Foreskin keratinocyte (primary cell): ENCODE measurements at places on chromosomes 4 and X.

GRCh38 chr4:140374130-140374477 lies 658 bp downstream of the SCOC start:
- peak; percentile 30 for DNase-seq

- no peak for DNase-seq
Measured at GRCh38 chr4:74279716-74280115, 28.6 kb upstream of the EPGN start.

DNA sequence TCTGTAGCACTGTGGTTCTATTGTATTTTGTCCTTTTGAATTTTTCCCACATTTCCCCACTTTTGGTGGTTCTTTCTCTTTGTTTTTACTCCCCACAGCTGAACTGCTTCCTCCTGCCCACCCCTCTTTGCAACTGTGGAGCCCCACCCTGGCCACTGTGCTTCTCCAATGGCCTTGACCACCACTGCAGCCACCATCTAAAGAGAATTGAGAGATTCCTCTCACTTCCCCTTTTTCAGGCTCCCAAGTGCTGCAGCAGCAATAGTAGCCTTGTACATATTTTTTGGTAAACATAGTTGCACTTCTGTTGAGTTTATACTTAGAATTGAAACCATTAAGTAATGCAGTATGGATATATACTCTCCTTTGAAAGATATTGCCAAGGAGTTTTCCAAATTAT lies 51.3 kb upstream of the FRMPD3 start:
- DNase-seq = no peak

DNA sequence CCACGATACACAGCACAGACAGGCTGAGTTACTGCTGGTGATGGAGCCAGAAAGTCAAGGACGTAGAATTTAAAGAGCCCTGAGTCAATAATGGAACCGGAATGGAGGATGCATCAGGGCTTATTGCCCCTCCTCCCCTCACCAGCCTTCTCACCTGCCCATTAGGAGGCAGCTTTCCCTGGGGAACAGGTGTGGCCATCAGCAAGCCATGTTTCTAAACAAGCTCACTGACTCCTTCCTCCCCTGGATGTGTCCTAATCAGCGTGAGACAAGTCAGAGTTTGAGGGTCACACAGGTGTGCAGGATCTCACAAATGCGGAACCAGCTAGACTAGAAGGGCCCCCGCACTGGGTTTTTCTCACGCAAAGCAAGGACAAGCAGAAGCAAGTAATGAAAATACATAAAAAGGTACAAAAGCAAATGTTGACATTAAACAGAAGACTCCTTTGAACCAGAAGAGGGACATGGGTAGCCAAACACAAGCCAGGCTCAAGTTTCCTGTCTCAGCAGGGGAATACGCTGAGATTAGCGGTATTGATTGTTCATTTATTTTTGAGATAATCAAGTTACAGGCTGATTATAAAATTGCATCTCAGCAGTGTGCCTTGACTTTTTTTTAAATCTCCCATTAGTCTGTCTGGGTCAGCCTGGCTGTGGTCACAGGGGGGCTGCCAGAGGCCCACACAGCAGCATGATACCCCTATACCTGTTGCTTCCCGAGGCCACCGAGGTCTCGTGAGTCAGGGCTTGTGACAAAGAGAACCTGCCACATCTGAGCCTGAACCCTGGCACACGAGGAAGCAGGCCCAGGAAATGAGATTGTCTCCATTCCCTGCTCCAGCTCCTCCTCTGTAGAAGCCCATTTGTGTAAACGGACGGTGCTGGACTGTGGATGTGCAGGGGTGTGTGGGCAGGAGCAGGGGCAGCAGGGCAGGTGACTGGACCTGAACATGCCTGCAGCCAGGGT lies 37.4 kb downstream of the CCKAR start:
- DNase-seq = no peak

- DNase-seq = no peak
Measured at GRCh38 chrX:20140420-20140819, 1.2 kb downstream of the EIF1AX start.

GRCh38 chrX:151753313-151754046 lies 18.9 kb downstream of the CNGA2 start:
- DNase-seq = peak; percentile 17

DNA sequence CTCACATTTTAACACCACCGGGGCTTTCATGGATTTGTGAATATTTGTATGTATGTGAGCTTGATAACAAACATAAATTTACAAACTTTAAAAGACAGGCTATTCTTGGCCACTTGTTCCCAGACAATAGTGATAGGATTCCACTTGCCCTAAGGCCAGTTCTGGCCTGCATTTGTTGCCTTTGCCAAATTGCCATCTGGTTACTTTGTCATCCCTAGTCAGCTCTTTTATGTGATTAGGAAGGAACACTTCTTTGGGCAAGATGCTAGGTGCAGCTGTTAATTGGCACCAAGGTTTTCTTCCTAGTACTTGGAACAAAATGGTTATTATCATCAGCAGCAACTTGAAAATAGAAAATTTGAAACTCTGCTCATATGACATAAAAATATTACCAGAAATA lies 63.3 kb downstream of the CCSER1 start:
- no peak for DNase-seq

GRCh38 chrX:134646691-134647090 lies 11.6 kb downstream of the PLAC1 start:
- DNase-seq = no peak

DNA sequence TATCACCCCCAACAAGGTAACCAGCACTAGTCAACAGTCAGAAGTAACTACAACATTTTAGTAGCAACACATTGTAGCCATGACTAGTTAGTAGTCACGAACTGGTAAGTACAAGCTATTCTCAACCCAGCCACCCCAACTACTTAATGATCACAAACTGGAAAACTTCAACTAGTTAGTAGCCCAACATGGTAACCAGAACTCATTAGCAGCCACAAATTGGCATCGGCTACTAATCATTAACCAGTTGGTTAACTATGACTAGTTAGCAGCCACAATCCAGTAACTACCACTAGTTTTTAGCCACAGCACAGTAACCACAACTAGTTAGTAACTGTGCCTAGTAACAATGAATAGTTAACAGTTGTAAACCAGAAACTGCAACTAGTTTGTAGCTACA lies 385.1 kb upstream of the CXorf51B start:
- DNase-seq = no peak

- DNase-seq = no peak
Measured at GRCh38 chr4:77525538-77525937, 80.1 kb upstream of the CXCL13 start.

DNA sequence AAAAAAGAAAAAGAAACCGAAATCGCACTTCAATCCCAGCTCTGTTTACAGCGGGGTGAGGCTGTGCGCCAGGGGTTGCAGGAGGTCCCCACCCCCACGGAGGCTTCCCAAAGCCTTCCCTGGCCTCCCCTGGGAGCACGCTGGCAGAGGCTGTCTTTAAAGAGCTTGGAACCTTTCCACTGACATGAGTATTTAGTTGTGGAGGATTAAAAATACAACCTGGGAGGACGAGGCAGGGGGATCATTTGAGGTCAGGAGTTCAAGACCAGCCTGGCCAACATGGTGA lies 69.1 kb downstream of the PPP2R2C start:
- no peak for DNase-seq

GRCh38 chr4:23390246-23390645 lies 499.6 kb downstream of the PPARGC1A start:
- no peak for DNase-seq

- DNase-seq = peak; percentile 13
Measured at GRCh38 chrX:47645530-47645929, 4.8 kb downstream of the ELK1 start.

DNA sequence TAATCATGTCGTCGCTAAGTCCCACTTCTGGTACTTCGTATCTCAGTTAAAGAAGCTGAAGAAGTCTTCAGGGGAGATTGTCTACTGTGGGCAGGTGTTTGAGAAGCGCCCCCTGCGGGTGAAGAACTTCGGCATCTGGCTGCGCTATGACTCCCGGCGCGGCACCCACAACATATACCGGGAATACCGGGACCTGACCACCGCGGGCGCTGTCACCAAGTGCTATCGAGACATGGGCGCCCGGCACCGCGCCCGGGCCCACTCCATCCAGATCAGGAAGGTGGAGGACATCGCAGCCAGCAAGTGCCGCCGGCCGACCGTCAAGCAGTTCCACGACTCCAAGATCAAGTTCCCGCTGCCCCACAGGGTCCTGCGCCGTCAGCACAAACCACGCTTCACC lies 11.3 kb downstream of the PNCK start:
- no peak for DNase-seq

GRCh38 chrX:25754399-25754798 lies 383.7 kb upstream of the MAGEB18 start:
- no peak for DNase-seq

- DNase-seq = no peak
Measured at GRCh38 chr4:1491328-1492141, 85.3 kb upstream of the NKX1-1 start.

DNA sequence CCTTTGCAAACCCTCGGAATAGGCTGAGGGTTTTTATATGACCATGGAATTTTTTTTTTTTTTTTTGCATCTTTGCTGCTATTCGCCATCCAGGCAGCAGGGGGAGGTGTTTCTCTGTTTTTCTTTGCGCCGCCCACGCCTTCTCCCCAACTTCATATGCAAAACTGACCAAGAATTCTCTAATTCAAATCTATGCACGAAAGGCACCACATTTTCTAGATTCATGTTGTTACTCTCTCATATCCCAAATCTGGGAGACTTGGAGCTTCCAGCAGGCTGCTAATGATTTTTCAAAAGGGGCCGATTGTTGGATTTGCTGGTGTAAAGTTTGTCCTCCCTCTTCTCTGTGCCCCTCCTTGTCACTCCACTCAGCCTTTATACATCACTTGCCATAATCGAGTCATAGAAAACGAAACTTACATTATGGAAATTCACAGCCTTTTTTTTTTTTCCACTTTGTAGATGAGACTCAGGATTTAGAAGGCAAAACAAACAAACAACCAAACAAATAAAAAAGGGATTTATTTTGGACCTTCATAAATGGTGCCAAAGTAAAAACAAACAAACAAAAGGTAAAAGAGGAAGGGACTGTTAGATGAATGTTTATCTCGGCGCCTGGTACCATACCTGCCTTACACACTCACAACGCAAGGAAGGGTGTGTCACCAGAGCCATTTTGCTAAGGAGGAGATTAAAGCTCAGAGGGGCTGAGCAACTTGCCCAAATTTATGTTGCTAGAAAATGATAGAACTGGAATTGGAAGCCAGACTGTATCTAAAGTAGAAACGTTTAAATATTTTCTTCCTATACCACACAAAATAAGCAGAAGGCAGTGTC lies 29.3 kb upstream of the BOD1L1 start:
- no peak for DNase-seq

DNA sequence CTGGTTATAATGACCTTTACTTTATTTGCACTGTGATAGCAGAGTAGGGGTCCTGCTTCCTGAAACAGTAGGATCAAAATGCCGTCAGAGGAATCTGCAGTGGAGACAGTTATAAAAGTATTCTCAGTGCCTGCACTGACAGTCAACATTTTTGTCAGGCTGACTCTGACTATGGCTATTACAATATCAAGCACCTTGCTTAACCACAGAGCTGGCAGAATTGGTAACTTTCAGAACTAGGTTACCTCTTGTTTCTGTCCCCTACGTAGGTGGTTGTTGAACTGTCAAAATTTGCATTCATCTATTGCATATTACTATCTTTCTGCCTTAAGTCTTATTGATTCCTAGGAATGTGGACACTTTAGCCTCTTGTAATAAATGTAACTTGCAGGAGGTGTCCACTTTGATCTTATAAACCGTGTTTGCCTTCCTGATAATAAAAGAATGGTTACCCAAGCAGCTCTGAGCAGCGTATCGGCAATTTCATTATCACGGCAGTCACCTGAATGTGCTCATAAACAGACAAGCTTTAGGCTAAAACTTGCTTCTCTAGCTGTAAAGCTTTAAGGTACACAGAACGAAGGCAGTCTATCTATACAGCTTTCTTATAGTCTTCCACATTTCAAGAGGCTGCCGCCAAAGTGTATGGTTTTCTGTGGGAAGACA lies 353.0 kb upstream of the GALNT7 start:
- no peak for DNase-seq

GRCh38 chrX:104428231-104428630 lies 137.8 kb upstream of the IL1RAPL2 start:
- peak; percentile 72 for DNase-seq

- no peak for DNase-seq
Measured at GRCh38 chr4:27844376-27844775, 983.7 kb downstream of the STIM2 start.

GRCh38 chr4:46442963-46443362 lies 53.0 kb upstream of the GABRA2 start:
- DNase-seq = peak; percentile 39

DNA sequence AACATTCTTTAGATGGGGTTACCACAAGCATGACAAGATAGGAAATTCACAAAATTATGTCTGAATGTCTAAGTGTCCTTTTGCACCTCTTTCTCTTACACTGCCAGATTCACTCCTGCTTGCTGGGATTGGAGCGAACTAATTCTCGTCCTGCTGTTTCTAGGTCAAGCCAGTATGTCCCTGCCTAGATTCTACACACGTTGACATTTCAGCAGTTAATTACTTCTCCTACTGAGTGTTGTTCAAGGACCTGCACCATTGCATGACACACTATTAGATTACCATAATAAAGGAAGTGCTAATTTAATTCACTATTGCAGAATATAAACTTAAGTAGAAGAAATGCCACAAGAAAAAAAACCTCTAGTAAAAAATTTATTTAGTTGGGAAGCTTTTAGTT lies 1911.7 kb downstream of the PCDH7 start:
- DNase-seq = no peak

DNA sequence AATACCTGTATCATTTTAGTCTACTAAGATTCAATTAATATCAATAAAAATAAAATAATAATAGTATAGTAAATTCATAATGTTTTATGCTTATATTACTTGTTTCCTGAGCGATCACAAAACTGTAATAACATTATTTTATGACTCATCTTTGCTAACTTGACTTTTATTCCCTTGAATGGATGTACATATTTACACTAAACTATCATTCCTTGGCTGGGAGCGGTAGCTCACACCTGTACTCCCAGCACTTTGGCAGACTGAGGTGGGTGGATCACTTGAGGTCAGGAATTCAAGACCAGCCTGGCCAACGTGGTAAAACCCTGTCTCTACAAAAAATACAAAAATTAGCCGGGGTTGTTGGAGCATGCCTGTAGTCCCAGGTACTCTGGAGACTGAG lies 104.0 kb upstream of the SLC34A2 start:
- peak; percentile 26 for DNase-seq

GRCh38 chr4:6416518-6417286 lies 55.7 kb downstream of the PPP2R2C start:
- DNase-seq = no peak

- peak; percentile 82 for DNase-seq
Measured at GRCh38 chrX:78653118-78653822, 5.9 kb downstream of the RTL3 start.

- DNase-seq = no peak
Measured at GRCh38 chrX:69305333-69306062, 140.2 kb upstream of the PJA1 start.

DNA sequence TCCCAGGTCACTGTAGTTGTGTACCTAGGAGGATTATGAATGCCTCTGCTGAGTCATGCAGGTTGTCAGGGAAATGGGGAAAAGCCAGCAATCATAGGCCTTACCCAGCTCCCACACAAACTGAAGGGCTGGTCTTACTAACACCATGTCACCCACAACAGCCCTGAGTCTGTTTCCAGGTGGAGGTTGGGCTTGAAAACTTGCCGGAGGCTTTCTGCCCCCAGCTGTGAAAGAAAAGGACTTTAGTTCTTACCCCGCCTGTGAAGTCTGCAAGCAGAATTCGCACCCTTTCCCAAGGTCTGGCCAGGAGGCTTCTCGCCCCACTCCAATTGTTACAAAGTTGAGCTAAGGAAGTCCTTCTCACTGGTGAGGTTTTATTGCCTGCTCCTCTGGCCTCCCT lies 143.9 kb downstream of the RPS6KA6 start:
- no peak for DNase-seq

- no peak for DNase-seq
Measured at GRCh38 chr4:18934197-18934596, 912.6 kb upstream of the LCORL start.

GRCh38 chrX:29834311-29834710 lies 381.1 kb upstream of the MAGEB2 start:
- DNase-seq = no peak
